ENCODE measurements at places on chromosomes 4 and X.

DNA sequence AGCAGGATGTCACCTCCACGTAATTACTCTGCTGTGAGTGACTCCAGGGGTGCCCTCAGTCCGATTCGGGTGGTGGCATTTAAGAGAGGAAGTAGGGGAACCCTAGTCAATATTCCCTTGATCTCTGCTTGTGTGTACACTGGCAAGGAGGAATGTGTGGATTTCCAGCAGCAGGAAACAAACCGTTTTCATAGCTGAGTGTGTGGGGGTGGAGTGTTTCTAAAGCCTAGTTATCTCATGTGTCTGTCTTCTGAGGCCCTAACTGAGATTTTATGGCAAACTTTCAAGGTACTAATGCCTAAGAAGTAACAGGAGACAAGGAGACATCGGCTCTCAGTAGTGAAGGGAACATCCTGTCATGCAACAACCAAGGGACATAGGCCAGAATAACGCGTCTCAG is 6.6 kb upstream of the CLDN24 start:
- DNase-seq: no peak

DNA sequence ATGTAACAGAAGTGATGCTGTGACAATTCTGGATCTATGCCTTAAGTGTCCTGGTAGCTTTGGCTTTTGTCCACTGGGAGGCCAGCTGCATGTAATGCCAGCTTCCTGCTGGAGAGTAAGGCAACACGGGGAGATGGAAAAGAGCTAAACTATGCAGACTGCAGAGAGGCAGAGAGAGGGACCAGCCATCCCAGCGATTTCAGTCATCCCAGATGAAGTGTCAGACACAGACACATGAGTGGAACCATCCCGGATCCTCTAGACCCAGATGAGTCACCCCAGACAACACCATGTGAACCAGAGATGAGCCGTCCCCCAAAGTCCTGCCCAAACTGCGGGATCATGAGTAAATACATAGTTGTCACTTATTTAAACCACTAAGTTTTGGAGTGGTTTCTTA is 14.6 kb downstream of the SRPX start:
- DNase-seq: no peak

- no peak for DNase-seq
Observed at GRCh38 chrX:139892512-139892911, 40.3 kb downstream of the ATP11C start.

DNA sequence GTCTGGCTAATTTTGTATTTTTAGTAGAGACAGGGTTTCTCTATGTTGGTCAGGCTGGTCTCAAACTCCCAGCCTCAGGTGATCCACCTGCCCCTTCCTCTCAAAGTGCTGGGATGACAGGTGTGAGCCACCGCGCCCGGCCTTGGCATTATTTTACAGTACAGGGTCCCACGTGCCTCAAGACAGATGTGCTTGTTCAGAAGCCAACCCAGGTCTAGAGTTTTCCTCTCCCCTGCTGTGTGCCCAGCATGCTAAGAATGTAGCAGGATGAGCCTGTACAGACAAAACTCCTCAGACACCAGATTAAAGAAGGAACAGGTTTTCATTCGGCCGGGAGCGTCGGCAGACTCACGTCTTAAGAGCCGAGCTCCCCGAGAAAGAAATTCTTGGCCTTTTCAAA is 42.2 kb downstream of the CRLF2 start:
- no peak for DNase-seq

GRCh38 chrX:17710871-17711301 is 26.4 kb upstream of the SCML1 start:
- no peak for DNase-seq

DNA sequence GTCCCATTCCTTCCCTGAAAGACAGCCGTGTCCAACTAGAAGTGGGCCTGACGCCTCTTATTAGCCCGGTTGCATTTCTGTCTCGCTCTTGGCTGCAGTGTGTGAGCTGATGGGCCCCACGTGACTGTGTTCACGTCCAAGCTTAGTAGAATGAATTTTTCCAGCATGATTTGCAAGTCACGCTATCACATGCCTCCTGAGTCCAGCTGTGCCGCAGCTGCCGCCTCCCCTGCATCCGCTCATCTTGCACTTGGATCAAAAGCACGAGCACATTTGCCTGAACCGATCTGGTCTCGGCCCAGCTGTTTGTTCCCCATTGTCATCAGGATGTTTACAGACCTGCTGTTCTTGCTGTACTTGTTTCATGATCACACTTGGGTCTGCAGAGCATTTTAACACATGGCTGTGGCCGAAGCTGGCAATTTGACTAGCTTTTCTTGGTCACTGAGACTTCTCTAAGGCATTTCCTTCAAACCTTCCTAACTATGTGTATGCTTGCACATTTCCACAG is 126.5 kb downstream of the KIT start:
- peak; percentile 58 for DNase-seq

DNA sequence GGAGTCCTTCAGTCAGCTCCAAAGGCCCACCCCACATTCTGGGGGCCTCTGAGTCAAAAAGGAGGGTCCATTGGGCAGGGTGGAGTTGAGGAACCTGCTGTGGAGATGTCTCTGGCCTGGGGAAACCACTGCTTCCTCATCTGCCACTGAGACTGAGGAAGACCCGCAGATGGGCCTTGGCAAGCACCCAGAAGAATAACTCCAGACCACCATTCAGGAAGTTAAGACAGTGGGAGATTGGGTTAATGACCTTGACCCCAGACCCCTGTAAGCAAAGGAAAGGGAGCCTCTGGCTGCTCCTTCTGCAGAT is 8.1 kb upstream of the HSD17B10 start:
- no peak for DNase-seq

GRCh38 chr4:48710446-48711209 is 69.5 kb downstream of the FRYL start:
- no peak for DNase-seq

DNA sequence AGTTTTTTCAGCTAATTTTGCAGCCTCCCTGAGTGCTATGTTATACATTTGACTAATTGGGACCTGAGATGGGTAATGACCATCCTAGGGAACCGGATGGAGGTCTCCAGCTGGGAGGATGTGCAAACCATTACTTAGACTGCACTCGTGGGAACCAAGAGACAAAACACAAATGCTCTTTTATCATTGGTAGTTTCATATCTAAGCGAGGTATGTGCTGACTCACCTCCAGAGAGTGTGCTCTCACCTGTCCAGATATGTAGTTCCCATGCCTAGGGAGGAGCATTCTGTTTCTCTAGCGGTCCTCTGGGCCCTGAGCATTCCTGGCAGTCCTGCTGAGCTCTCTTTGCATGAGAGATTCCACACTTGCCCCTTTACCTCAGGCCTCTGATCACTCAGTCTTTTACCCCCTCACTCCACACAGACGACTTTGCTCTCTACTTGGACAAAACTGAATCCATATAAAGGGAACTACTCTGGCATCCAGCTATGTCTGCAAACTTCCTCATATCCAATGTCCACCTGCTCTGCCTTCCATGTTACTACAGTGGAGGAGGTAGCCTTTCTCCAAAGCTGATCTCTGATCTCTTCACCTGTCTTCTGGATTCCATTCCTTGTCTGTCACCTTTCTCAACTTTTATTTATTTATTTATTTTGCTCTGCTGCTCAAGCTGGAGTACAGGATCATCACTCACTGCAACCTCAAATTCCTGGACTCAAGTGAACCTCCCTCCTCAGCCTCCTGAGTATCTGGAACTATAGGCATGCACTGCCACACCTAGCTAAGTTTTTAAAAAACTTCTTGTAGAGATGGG is 88.4 kb downstream of the LRP2BP start:
- no peak for DNase-seq

- no peak for DNase-seq
Observed at GRCh38 chrX:25432396-25432795, 416.6 kb upstream of the ARX start.

GRCh38 chr4:86967798-86968197 is 33.0 kb downstream of the AFF1 start:
- DNase-seq: no peak

GRCh38 chr4:184335520-184335919 is 117.8 kb upstream of the ENPP6 start:
- DNase-seq: no peak

GRCh38 chr4:106707776-106708463 is 328.2 kb downstream of the DKK2 start:
- DNase-seq: no peak

DNA sequence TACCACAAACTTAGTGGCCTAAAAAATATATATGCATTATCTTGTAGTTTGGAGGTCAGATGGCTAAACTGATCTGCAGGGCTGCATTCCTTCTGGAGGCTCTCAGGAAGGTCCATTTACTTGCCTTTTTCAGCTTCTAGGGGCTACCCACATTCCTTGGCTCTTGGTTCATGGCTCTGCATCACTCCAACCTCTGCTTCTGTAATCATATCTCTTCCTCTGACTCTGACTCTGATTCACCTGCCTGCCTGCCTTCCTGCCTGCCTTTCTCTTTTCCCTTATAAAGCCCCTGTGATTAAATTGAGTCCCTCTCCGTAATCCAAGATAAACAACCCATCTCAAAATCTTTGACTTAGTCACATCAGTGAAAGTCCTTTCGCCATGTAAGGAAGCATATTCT is 25.0 kb upstream of the FRMPD4 start:
- DNase-seq: no peak

DNA sequence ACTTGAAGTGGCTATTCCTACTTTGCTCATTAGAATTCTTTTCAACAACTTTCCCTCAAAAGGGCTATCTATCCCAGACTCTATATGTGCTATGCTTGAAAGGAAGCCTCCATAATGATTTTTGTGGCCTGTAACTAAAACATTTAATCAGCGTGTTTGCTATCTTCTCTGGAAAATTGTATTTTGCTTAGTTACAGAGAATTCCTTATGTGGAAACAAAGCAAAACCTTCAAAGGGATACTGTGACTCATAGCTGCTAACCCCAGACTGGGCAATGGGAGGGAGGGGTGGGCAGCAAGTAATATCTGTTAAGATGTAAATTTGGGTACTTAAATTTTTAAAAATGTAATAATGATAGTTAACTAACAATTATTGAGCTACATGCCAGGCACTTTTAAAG is 3.7 kb downstream of the SLC25A14 start:
- DNase-seq: no peak

GRCh38 chrX:108209006-108209554 is 117.5 kb downstream of the ATG4A start:
- DNase-seq: no peak

DNA sequence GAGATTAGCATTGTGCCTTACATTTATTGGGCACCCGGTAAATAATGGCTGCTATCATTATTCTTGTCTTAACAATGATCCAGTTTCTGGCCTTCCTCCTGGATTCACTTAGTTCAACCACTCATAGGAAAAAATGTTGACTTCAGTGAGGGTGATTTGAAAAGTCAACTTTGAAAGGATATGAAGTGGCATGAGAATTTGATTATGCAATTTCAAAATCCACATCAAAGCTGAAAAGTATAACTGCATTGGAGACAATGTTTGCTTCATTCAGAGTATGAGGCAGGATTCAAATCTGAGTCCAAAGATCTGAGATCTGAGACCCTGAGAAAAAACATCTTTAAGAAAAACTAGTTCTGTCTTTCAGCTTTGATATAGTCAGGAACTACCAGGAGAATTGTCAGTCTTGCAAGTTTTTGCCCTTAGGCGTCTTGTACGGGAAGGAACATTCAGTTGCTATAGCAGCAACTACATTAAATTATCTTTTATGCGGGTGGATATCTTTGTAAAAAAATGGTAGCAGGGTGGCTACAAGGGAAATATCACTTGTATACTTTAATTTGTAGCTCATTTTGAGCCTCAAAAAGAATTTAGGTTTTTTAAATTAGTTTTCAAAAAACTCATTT is 587.5 kb upstream of the LCORL start:
- no peak for DNase-seq
